ENCODE measurements at places on chromosomes 2 and 18. TPM values are rescaled to one million over a fixed set of nuclear protein-coding genes. Genes with fewer than 3 reads are reported as not detected.

GRCh38 chr2:54984476-54984875 is 65.8 kb downstream of the RTN4 start:
- DNase-seq, result peak; percentile 25

GRCh38 chr18:8625461-8626092 is 16.3 kb downstream of the RAB12 start:
- DNase-seq, result no peak

- no peak for DNase-seq
Observed at GRCh38 chr2:129713337-129713736, 266.1 kb upstream of the RAB6C start.

DNA sequence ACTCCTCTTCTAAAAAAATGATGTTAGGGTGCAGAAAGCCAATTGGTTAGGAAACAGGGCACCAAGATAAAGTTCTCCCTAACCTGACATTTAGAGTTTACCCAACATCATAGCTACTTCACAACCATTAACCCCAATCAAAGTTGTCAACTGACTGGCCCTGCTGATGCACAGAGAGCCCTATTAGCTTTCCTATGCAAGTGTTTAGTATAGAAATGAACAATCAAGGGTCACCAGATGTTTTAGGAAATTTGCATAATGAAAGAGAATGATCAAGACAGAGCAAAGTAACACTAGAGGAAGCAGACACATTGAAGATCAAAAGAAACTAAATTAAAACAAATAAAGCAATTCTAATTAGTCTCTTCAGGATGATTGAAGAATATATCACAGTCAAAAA is 64.2 kb upstream of the DCC start:
- DNase-seq, result no peak

- no peak for DNase-seq
Observed at GRCh38 chr2:148982282-148982681, 56.2 kb upstream of the LYPD6B start.

DNA sequence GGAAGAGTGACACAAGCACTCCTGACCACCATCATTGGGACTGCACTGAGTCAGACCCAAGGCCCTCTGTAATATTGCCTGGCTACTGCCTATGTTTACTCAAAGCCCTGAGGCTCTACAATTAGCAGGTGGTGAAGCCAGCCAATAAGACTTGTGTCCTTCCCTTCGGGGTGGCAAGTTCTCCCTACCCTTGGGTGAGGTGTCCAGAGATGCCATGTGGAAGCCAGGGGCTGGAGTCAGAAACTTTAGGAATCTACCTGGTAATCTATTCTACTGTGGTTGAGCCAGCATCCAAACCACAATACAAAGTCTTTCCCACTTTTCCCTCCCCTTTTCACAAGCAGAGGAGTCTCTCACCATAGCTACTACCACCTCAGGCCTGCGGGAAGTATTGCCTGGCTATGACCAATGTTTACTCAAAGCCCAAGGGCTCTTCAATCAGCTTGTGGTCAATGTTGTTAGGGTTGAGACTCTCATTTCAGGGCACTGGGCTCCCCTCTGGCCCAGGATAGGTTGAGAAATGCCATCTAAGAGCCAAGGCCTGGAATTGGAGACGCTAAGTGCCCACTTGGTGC is 17.6 kb downstream of the DHRS9 start:
- DNase-seq, result no peak

- no peak for DNase-seq
Observed at GRCh38 chr18:76972241-76972640, 149.9 kb downstream of the ZNF236 start.

- DNase-seq, result no peak
Observed at GRCh38 chr2:183630964-183631363, 506.7 kb downstream of the NUP35 start.

GRCh38 chr2:169579044-169579443 is 5.1 kb upstream of the PPIG start:
- DNase-seq, result no peak

DNA sequence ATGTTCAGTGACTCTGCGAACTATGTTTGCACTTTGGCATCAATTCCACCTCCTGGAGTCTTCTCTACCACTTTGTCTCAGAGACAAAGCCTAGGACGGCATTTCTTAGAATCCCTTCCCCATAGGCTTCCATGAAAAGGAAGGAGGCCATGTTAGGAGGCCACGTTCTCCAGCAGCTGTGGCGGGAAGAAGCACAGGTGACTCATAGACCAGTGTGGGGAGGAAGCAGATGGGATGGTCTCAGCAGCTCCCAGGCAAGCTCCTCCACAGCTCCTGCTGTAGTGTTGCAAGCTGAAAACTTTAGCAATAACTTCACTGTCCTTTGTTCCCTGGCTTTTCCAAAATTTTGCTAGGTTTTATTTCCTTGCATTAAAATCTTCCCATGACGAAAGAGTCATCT is 781.3 kb upstream of the ID2 start:
- DNase-seq, result no peak

DNA sequence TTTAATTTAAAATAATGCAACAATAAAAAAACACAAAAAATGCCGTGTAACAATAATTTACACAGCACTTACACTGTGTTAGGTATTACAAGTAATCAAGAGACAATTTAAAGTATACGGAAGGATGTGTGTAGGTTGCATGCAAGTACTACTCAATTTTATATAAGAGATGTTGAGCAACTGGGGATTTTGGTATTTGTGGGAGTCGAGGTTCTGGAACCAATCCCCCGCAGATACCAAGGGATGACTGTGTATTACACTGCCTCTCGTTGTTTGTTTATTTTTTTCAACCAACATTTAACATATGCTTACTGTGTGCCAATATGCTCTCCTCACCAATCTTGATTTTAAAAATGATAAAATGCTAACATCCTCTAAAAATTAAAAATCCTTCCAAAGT is 24.8 kb downstream of the MAP3K2 start:
- DNase-seq, result no peak

DNA sequence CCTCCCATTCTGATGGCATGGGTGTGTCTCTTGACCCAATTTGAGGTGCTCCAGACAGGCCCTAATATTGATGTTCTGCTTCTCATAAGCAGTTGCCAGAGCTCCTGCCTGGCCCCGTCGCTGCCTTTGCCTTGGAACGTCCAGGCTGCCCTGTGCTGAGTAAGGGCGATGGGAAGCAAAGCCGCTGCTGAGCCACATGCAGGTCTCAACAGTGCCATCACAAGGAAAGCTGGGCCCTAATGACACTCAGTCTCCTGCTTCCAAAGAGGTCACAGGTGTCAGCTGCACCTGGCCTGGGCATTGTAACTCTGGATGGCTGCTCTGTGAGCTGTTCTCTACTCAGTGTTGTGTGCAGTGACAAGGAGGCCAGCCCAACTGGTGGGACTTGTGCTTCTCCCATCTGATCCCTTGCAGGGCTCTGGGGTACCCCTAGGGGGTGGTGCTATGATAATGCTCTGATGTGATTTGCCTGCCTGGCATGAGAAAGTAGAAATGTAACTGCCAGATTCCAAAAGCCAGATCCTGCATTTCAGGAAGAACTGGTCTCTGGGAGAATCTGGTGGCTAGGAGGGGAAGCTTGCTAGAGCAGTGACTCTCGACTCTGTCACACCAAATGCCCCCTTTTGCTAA is 8.7 kb downstream of the TTC39C start:
- no peak for DNase-seq

DNA sequence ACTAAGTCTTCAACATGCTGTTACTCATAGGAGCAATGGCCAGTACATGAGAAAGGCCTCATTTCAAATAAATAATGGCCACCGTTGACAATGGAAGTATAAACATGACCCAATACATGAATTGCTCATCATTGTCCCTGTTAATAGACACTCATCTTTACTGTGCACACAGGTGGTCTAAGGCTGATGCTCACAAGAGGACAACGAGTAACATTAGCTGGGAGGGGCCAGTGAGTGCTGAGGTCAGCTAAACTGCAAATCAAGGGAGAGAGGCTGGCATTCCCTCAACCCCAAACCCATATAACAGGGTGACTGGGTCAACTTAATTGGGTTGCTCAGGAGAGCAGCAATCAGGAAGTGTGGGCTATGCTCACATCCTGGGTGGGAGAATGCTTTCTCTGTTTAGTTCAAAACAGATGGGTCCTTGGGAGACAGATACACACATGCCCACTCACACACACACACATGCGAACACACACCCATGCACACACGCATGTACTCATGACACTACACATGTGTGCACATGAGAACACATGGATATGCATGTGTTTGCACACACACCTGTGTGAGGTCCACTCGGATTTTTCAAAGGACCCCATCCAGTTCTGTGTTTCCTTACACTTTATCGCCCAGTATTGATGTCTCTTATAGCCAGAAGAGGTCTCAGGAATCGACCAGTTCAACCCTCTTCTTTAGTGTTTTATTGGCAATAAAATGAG is 172.0 kb downstream of the INHBB start:
- no peak for DNase-seq

GRCh38 chr2:203706403-203706802 is at the start of gene CD28:
CD28 (plus strand) TSS chr2:203706639; CDS start chr2:203706697, 58 bp downstream.
- DNase-seq, result no peak

- DNase-seq, result no peak
Observed at GRCh38 chr2:212181646-212182045, 357.0 kb downstream of the ERBB4 start.

- DNase-seq, result no peak
Observed at GRCh38 chr2:185998562-185999070, 260.0 kb downstream of the FSIP2 start.

DNA sequence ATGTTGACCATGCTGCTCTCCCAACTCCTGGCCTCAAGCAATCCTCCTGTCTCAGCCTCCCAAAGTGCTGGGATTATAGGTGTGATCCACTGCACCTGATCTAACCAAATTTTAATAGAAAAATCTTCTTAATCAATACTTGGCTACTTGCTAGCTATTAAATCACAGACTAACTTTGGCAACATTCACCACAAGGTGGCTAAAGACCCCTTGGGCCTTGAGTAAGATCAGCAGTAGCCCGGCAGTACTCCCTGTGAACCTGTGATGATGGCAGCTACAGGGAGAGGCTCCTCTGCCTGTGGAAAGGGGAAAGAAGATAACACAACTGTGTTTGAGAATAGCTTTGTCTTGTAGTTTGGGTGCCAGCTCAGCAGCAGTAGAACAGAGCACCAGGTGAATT is 102.9 kb downstream of the SLC39A10 start:
- no peak for DNase-seq

Gene ANKRD29
- 3.8 TPM for total RNA-seq

Gene HOXD8
- 11.6 TPM for total RNA-seq

Gene NCKAP5
- total RNA-seq, result 3.7 TPM

Gene CNDP1
- not detected for total RNA-seq

Gene CCDC150
- 4.4 TPM for total RNA-seq

Gene ABCB11
- not detected for total RNA-seq

Gene TMX3
- total RNA-seq, result 24.7 TPM

Gene DSG2
- total RNA-seq, result 51.7 TPM

Gene NT5C1B
- not detected for total RNA-seq

Gene POMC
- not detected for total RNA-seq

Gene KANSL3
- total RNA-seq, result 36.7 TPM

Gene WDR35
- total RNA-seq, result 14.7 TPM

Measured in A172 (cell line).